Thoracic aorta (tissue), 2 donors: ENCODE measurements at places on chromosomes 4 and X.

DNA sequence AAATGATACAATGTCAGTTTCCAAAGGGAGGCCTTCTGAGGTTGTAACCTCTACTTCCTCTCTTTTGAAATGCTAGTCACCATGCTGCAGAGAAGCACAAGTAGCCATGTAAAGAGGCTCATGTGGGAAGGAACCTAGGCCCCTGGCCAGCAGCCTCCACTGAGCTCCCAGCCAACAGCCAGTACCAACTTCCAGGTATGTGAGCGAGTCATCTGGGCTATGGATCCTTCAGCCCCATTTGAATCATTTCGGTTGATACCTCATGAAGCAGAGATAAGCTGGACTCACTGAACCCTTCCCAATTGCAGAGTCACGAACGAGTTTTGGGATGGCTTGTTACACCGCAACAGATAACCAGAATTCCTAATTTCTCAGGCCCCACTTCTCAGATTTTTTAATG is 187.0 kb upstream of the LDB2 start:
- no peaks in the 10 kb centered on the region for H3K36me3 ChIP-seq
- H3K27me3 ChIP-seq, result no peaks in the 10 kb centered on the region

- no peak overlapping the region for H3K4me3 ChIP-seq
- DNase-seq, result no peak
- no peaks in the 10 kb centered on the region for H3K4me1 ChIP-seq
- H3K27ac ChIP-seq, result no peak overlapping the region
- H3K36me3 ChIP-seq, result no peaks in the 10 kb centered on the region
Measured at GRCh38 chr4:13860126-13860525, 232.6 kb upstream of the BOD1L1 start.

GRCh38 chrX:47645530-47645929 is 4.8 kb downstream of the ELK1 start:
- H3K27ac ChIP-seq, result no peak overlapping the region
- H3K4me1 ChIP-seq, result peaks cover 17% of the 10 kb centered on the region
- DNase-seq, result no peak
- no peaks in the 10 kb centered on the region for H3K36me3 ChIP-seq

DNA sequence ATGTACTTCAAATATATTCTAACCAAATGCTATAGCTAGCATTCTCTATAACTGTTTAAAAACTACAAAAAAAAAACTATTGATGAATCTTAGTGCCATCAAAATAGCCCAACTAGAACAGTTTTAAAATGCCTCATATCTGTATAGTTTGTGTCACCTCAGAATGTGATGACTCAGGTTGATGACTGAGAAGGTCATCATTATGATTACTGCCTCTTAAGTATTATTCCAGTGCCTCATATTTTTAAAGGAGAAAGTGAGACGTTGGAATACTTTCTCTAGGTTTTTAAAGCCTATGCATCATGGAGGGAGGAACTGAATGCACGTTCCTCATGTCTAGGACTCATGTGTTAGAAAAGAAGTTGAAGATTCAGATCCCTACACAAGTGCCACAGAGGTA is 88.2 kb downstream of the TMA16 start:
- H3K27me3 ChIP-seq, result no peaks in the 10 kb centered on the region
- no peaks in the 10 kb centered on the region for H3K4me1 ChIP-seq
- H3K4me3 ChIP-seq, result no peak overlapping the region

DNA sequence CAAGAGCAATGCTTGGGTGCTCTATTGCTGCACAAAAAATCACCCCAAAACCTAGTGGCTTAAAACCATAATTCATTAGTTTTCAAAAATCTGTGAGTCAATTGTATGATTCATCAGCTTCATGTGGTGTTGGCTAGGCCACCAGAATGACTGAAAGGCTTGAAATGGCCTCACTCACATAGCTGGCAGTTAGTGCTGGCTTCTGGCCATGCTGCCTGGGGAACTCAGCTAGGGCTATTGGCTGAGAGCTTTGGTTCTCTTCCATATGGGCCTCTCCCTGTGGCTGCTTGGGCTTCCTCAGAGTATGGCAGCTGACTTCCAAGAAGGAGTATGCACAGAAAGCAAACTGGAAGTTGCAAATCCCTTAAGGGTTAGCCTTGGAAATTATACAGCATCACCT is 3.1 kb upstream of the MTMR1 start:
- H3K4me1 ChIP-seq, result peaks cover 13% of the 10 kb centered on the region
- H3K27me3 ChIP-seq, result no peaks in the 10 kb centered on the region
- no peaks in the 10 kb centered on the region for H3K36me3 ChIP-seq
- no peak overlapping the region for H3K27ac ChIP-seq
- no peak overlapping the region for H3K4me3 ChIP-seq
- no peak for DNase-seq

DNA sequence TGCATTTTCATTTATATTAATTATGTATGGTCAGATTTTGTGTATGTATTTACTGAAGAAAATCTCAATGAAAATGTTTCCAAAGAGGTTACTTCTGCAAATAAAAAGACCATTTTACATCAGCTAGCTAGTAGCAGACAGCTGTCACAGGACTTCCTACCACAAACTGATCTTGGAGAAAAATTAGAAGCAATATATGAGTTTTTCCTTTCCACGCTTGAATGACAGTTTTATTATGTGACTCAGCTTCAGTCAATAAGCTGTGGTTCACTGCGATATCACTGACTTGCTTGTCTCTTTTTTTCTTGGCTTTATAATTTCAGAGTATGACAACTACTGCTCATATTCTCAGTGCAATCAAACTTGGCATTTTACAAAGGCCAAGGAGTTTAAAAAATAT is 787.4 kb upstream of the GALNTL6 start:
- H3K36me3 ChIP-seq, result no peaks in the 10 kb centered on the region
- no peaks in the 10 kb centered on the region for H3K27me3 ChIP-seq
- no peak overlapping the region for H3K27ac ChIP-seq
- no peak for DNase-seq
- H3K4me1 ChIP-seq, result no peaks in the 10 kb centered on the region
- H3K4me3 ChIP-seq, result no peak overlapping the region

GRCh38 chrX:10244915-10245622 is 88.3 kb downstream of the CLCN4 start:
- H3K36me3 ChIP-seq, result no peaks in the 10 kb centered on the region
- no peaks in the 10 kb centered on the region for H3K27me3 ChIP-seq
- H3K4me1 ChIP-seq, result no peaks in the 10 kb centered on the region

- no peaks in the 10 kb centered on the region for H3K36me3 ChIP-seq
- no peak overlapping the region for H3K4me3 ChIP-seq
- H3K4me1 ChIP-seq, result peaks cover 18% of the 10 kb centered on the region
Measured at GRCh38 chr4:46856333-46856732, 52.7 kb downstream of the COX7B2 start.

DNA sequence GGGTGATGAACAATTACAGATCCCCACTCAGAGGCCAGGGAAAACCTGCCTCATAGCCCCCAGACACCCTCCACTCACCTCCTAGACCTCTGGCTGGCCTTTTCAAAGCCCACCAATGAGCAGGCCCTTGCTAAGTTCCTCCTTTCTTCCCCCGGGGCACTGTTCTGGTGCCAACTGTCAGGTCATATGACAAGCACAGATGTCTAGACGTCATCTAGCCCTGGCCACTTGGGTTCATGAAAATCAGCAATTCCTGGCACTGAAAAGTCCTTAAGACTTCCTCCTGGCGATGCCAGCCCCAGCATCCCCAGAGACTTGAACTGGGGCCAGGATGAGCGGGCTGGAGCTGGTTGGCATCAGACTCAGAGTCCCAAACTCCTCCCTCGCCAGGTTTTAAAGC is 115.6 kb upstream of the NALF2 start:
- H3K4me1 ChIP-seq, result peaks cover 3% of the 10 kb centered on the region
- no peak overlapping the region for H3K27ac ChIP-seq
- DNase-seq, result no peak
- H3K27me3 ChIP-seq, result no peaks in the 10 kb centered on the region
- H3K4me3 ChIP-seq, result no peak overlapping the region

- H3K36me3 ChIP-seq, result no peaks in the 10 kb centered on the region
- H3K4me3 ChIP-seq, result no peak overlapping the region
- no peaks in the 10 kb centered on the region for H3K4me1 ChIP-seq
- no peak for DNase-seq
- no peak overlapping the region for H3K27ac ChIP-seq
Measured at GRCh38 chrX:1533058-1533457, 3.9 kb downstream of the P2RY8 start.

GRCh38 chrX:124641737-124642491 is 295.6 kb downstream of the SH2D1A start:
- no peak overlapping the region for H3K4me3 ChIP-seq
- H3K27ac ChIP-seq, result no peak overlapping the region
- H3K4me1 ChIP-seq, result no peaks in the 10 kb centered on the region

- no peak overlapping the region for H3K4me3 ChIP-seq
- no peak overlapping the region for H3K27ac ChIP-seq
- peaks cover 15% of the 10 kb centered on the region for H3K4me1 ChIP-seq
- no peaks in the 10 kb centered on the region for H3K36me3 ChIP-seq
Measured at GRCh38 chr4:20698382-20698781, 1.9 kb upstream of the PACRGL start.

DNA sequence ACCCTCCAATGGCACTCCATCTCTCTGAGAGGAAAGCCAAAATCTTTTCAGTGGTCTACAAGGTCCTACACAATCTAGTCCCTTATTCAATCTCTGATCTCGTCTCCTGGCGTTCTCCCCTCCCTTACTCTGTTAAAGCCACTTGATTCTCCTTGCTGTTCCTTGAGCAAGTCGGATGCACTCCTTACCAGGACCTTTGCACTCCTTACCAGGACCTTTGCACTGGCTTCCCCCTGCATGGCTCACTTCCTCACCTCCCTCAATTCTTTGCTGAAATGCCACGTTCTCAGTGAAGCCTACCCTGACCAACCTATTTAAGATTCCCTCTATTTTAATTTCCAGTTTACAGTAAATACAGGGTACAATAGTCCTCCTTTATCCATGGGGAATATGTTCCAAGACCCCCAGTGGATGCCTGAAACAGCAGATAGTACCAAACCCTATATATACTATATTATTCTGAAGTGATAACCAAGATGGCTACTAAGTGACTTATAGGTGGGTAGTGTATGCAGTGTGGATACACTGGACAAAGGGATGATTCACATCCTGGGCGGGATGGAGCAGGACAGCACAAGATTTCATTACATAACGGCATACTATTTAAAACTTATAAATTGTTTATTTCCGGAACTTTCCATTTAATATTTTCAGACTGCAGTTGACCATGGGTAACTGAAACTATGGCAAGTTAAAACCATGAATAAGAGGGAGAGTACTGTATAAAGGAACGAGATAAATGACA is 6.5 kb upstream of the DLG3 start:
- no peak for DNase-seq
- no peaks in the 10 kb centered on the region for H3K27me3 ChIP-seq
- H3K27ac ChIP-seq, result peak overlapping the region; percentile 56

GRCh38 chr4:27000122-27000521 is 139.5 kb downstream of the STIM2 start:
- no peaks in the 10 kb centered on the region for H3K36me3 ChIP-seq
- H3K27me3 ChIP-seq, result no peaks in the 10 kb centered on the region
- no peak overlapping the region for H3K4me3 ChIP-seq
- no peak overlapping the region for H3K27ac ChIP-seq
- peaks cover 4% of the 10 kb centered on the region for H3K4me1 ChIP-seq
- no peak for DNase-seq

GRCh38 chr4:38665551-38666411 is 1.8 kb downstream of the KLF3 start:
- peaks cover 54% of the 10 kb centered on the region for H3K4me1 ChIP-seq
- DNase-seq, result no peak
- H3K36me3 ChIP-seq, result no peaks in the 10 kb centered on the region
- peak overlapping the region; percentile 100 for H3K27ac ChIP-seq
- H3K4me3 ChIP-seq, result peak overlapping the region; percentile 99
- H3K27me3 ChIP-seq, result no peaks in the 10 kb centered on the region

DNA sequence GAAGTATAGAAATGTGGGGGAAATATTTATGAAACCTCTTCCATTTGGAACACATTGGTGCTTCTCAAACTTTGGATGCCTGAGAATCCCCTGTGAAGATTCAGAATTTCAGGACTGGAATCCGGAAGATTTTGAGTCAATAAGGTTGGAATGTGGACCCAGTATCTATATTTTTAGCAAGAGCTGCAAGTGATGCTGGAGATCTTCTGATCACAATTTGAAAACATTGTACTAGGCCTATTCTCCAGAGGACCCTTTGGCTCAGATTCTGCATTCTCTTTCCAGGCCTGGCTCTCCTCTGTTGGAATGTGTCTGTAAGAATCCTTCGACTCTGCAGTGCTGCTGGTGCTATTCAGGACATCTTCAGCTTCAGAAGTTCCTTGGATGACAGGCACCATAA is 2.4 kb upstream of the PKD2 start:
- peak overlapping the region; percentile 89 for H3K4me3 ChIP-seq
- no peaks in the 10 kb centered on the region for H3K27me3 ChIP-seq
- no peak for DNase-seq
- peak overlapping the region; percentile 98 for H3K27ac ChIP-seq
- H3K36me3 ChIP-seq, result no peaks in the 10 kb centered on the region

GRCh38 chr4:1207157-1207470 is 34.7 kb upstream of the SPON2 start:
- no peak for DNase-seq
- no peak overlapping the region for H3K27ac ChIP-seq
- H3K4me1 ChIP-seq, result peaks cover 31% of the 10 kb centered on the region
- no peak overlapping the region for H3K4me3 ChIP-seq

- H3K27ac ChIP-seq, result no peak overlapping the region
- H3K4me3 ChIP-seq, result no peak overlapping the region
- no peaks in the 10 kb centered on the region for H3K36me3 ChIP-seq
- no peaks in the 10 kb centered on the region for H3K27me3 ChIP-seq
- no peaks in the 10 kb centered on the region for H3K4me1 ChIP-seq
Measured at GRCh38 chr4:96776920-96777527, 937.1 kb downstream of the PDHA2 start.

- H3K27me3 ChIP-seq, result no peaks in the 10 kb centered on the region
- peaks cover 24% of the 10 kb centered on the region for H3K4me1 ChIP-seq
- no peak for DNase-seq
Measured at GRCh38 chr4:183636503-183636902, 22.5 kb downstream of the RWDD4 start.

DNA sequence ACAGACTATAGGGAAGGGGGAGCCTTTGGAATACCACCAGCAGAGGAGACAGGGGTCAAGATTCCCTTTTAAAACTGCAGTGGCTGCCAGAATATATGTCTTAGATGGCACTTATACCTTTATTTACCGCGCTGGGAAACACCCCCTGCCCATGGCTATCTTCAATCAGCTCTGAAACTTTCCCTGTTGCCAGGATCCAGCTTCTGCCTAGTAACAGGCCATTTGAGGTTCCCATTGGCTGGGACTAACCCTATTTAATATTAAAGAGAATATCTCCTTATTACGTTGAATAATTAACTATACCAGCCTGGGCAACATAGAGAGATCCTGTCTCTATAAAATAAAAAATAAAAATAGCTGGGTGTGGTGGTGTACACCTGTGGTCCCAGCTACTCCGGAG is 23.8 kb downstream of the SOWAHB start:
- H3K4me1 ChIP-seq, result no peaks in the 10 kb centered on the region
- no peaks in the 10 kb centered on the region for H3K36me3 ChIP-seq
- no peak for DNase-seq
- H3K4me3 ChIP-seq, result no peak overlapping the region

GRCh38 chrX:65017451-65017850 is 41.2 kb upstream of the ZC4H2 start:
- no peaks in the 10 kb centered on the region for H3K27me3 ChIP-seq
- H3K4me1 ChIP-seq, result no peaks in the 10 kb centered on the region
- no peak overlapping the region for H3K27ac ChIP-seq
